Renal cortex interstitium (tissue), 15 donors: ENCODE measurements at places on chromosomes 12 and 14. TPM values are rescaled to one million over a fixed set of nuclear protein-coding genes. Genes with fewer than 3 reads are reported as not detected.

CCDC198 gene
- polyA plus RNA-seq = 506 TPM

POTEM gene
- not detected for polyA plus RNA-seq

NFE2 gene
- polyA plus RNA-seq = 3.7 TPM

CEBPE gene
- 0.16 TPM for polyA plus RNA-seq

TAS2R9 gene
- polyA plus RNA-seq = not detected

GRCh38 chr14:73461478-73462047 lies 3.2 kb upstream of the NUMB start:
- DNase-seq = no peak

DNA sequence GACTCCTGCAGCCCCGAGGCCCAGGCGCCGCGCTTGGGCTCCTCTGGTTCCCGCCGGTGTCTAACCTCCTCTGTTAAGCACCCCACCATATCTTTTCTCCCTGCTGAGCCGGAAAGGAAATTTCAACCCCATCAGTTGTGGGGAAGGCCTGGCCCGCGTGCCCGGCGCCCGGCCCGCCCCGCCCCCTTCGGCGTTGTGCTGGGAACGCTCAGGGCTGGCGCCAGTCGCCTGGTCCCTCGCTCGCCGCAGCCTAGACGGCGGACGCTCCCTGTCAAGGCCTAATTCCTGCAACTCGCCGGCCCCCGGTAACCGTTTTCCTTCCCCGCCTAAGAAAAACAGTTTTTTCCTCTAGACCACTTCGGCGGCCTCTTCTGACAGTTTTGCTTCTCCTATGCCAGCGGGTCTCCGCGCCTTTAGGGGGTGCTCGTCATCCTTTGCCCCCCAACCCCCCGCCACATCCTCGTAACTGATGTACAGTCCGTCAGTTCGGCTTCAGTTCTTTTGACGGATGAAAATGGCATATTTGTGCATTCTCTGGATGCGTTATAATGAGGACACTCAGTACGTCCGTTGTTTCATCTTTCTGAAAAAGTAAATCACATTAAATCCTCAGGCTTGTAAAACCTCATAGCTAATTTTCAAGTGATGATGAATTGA lies 506 bp upstream of the NAP1L1 start:
- DNase-seq = no peak

DNA sequence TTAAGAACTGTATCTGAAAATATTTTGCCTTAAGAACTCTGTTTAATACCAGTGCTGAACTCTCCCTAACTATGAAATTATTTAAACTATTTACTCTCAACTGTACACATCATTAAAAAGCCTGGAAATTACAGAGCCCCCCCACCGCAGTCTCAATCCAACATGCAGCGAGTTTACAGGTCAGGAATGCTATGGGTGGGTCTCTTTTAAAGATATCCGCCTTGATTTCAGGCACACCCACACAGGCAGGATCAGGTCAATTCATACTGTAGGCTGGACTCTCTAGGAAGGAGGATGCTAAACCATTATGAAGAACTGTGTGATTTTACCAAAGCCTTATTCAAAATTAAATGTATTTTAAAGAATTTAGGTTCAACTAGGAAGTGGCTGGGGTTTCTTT lies 16.5 kb downstream of the SPTLC2 start:
- DNase-seq = no peak

DNA sequence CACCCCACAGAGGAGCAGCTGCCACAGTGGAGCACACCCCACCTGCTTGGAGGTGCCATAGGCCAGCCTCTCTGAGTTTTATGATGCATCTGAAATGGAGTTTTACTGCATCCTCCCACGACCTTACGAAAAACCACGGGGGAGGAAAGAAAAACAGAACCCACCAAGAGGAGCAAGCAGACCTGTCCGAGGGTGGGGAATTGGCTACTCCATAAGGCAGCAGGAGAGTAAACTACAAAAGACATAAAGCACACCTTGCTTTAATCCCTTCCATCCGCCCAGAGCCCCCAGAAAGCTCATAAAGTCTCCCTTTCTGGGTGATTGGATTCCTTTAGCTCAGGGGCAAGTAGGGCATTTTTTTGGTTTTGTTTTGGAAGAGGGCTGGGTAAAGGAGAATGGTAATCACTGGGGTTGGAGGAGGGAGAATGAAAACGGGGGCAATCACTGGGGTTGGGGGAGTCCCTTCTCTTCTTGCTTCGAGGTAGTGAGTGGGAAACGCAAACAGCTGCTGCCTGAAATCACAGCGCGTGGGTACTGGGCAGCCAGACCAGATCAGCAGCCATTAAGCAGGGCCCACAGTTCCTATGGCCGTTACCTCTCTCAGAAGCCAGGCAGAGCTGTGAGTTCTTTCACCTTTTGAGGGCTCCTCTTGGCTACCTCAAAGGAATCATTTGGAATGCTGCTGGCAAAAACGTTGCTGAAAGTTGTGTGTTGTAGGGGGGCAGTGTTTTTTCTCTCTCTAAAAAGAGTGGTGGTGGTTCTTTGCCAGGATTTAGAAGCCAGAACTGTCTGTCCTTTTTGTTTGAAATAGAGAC lies 433.6 kb downstream of the ZFP36L1 start:
- no peak for DNase-seq

DNA sequence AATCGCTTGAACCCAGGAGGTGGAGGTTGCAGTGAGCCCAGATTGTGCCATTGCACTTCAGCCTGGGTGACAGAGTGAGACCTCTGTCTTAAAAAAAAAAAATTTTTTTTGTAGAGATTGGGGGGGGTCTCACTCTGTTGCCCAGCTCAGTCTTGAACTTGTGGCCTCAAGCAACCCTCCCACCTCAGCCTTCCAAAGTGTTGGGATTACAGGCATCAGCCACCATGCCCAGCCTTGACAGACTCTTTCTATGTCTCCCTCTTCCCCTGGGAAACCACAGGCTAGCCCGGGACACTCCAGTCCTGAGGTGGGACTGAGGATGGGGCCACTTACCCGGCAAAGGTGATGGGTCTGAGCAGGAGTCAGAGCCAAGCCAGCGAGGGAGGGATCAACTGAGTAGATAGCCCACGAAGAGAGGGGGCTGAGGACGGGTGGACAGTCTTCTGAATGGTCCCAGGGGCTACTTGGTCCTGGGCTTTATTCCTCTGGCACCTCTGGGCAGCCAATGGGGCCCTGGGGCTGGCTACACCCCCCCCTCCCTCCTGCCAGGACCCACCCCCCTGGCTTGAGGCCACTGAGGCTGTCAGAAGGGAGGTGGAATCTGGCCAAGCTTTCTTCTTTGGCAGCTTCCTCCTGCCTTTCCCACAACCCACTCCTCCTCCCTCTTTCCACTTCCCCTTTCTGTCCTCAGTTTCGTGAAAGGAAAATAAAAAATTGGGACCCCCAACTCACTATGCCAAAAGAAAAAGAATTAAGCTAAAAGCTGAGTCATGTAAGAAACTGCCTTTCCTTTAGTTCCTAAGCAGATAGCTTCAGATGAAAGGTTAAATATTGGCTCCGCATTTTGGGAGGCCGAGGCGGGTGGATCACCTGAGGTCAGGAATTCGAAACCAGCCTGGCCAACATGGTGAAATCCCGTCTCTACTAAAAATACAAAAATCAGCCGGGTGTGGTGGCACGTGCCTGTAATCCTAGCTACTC lies at the start of gene SDS:
Gene SDS (minus strand): TSS at position 453 of the 981 bp plus-strand sequence. CDS start 4,179 bp downstream, outside the sequence.
- no peak for DNase-seq

- no peak for DNase-seq
Measured at GRCh38 chr12:127239781-127240180, 1027.2 kb upstream of the TMEM132C start.

- no peak for DNase-seq
Measured at GRCh38 chr14:72141084-72141483, 208.9 kb downstream of the RGS6 start.
